ENCODE measurements at places on chromosomes 1 and 21.

DNA sequence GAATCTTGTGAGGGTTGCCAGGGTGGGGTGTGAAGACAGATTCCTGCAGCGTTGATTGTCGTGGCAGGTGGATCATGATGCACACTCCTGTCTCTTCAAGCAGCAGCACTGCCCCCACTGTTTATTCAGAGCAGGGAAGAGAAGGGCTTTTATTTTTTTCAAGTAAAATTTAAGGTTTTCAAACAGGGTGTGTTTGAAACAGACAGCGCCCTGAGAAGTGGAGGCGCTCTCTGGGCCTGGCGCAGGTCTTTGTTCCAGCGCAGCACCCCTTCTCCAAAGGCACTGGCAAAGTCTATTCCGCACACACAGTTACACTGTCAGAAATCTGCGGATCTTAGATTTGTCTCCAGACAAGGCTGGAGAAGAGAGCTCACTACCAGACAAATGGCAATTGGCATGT, 7.0 kb downstream of the C1orf53 start:
- no peak for DNase-seq

DNA sequence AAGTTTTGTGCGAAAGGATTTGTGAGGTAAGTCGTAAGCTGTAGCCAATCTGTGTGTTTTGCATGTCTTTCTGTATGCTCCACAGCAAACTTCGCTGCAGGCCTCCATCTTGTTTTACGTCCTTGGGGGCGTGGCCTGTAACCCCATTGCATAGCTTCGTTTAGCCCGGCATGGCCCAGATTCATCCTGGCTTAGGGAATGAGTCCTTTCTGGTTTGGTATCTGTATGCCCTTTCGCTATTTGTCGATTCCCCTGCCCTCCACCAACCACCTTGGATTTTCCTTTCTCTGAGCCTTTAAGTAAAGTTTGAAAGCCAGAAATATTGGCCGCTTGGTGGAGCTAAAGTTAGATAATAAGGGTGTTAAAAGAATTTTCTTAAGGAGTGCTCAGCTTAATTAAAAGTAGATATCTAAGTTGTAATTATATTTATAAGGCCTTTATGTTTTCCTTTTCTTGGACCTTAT, 1.1 kb downstream of the THEM4 start:
- DNase-seq: no peak

- DNase-seq: no peak
Measured at GRCh38 chr1:62790716-62791115, 6.8 kb downstream of the ATG4C start.

- no peak for DNase-seq
Measured at GRCh38 chr1:212774584-212774983, 17.0 kb downstream of the NSL1 start.

GRCh38 chr1:46173361-46173856, 1.5 kb upstream of the TSPAN1 start:
- no peak for DNase-seq

- no peak for DNase-seq
Measured at GRCh38 chr1:79874289-79874688, 867.8 kb upstream of the ADGRL4 start.

- peak; percentile 17 for DNase-seq
Measured at GRCh38 chr1:232873412-232873811, 68.2 kb downstream of the MAP10 start.

- no peak for DNase-seq
Measured at GRCh38 chr1:53618500-53619366, 120.2 kb downstream of the GLIS1 start.

DNA sequence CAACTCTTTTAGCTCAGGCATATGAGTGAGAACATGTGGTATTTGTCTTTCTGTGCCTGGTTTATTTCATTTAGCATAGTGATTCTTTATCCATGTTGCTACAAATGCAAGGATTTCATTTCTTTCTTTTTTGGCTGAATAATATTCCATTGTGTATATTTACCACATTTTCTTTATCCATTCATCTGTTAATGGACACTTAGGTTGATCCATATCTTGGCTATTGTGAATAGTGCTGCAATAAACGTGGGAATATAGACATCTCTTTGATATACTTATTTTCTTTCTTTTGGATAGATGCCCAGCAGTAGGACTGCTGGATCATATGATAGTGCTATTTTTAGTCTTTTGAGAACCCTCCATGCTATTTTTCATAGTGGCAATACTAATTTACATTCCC, 30.8 kb downstream of the ASB17 start:
- DNase-seq: no peak

GRCh38 chr1:161299347-161299746, 10.4 kb downstream of the MPZ start:
- DNase-seq: no peak

- no peak for DNase-seq
Measured at GRCh38 chr1:107547363-107548155, 406.7 kb downstream of the NTNG1 start.

GRCh38 chr1:78355656-78356055, 135.1 kb upstream of the PTGFR start:
- no peak for DNase-seq

DNA sequence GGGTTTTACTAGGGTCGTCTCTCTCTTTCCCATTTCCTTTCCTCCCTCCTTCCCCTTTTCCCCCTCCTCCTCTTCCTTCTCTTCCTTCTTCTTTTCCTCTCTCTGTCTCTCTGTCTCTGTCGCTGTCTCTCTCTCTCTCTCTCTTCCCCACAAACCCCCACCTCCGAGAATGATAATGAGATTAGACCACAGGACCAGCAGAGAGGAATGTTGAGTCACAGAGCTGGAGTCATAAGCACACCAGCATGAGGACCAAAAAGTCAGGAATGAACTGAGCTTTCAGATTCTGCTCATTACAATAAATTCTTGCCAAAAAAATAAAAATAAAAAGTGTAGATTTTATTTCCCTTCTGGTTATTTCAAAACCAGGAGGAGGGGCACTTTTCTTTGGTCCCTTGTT, 377.4 kb downstream of the LTN1 start:
- no peak for DNase-seq

- no peak for DNase-seq
Measured at GRCh38 chr1:32186077-32186476, 6.6 kb downstream of the TXLNA start.

DNA sequence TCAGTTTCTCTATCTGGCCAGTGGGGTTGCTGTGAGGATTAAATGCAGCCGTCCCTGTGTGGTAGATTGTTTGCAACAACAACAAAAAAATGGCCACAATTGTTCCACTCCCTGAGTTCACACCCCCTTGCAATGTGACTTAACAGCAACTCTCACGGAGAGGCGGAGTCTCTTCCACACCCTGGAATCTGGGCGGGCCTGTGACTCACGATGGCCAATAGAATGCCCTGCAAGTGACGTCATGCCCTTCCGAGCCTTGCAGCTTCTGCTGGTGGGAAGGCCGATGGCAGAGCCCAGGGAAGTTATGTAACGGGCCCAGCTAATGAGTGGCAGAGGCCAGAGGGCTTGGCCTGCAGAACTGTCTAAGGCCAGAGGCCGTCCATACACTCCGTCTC, 87.9 kb downstream of the RIPK4 start:
- DNase-seq: peak; percentile 77

DNA sequence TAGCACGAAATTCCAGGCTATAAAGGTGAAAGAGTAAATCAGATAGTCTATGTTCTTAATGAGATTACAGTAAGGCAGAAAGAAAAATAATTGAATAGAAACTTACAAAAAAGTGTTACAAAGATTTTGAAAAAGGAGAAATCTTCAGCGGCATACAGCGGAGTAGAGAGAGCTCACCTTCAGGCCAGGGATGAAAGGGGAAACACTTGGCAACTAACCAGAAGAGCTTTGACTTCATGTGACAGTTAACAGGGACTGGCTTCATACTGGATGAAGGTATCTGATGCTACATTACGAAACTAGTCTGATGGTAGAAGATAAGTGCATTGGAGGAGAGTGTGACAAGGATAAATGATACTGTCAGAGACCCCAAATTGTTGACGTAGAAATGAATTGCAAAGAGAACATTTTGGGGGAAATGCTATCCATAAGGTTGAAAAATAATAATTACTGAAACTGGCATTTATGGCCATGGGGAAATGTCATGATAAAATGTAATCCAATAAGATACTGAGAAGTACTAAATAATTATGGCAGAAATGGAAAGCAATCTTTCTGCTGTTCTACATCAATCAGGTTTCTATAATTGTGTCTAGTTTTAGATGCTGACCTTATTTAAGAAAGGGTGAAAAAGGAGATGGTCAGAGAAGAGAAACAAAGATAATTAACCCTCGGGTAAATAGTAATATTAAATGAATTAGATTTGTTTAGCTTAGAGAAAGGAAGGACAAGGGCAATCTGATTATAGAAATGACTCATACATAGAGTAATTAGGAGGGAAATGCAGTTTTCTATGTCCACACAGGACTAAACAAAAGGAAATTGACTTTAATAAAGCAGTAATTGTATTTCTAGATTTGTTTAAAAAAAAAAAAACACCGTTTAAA, 808.7 kb downstream of the NCAM2 start:
- no peak for DNase-seq
